ENCODE measurements at places on chromosomes 7 and 10.

DNA sequence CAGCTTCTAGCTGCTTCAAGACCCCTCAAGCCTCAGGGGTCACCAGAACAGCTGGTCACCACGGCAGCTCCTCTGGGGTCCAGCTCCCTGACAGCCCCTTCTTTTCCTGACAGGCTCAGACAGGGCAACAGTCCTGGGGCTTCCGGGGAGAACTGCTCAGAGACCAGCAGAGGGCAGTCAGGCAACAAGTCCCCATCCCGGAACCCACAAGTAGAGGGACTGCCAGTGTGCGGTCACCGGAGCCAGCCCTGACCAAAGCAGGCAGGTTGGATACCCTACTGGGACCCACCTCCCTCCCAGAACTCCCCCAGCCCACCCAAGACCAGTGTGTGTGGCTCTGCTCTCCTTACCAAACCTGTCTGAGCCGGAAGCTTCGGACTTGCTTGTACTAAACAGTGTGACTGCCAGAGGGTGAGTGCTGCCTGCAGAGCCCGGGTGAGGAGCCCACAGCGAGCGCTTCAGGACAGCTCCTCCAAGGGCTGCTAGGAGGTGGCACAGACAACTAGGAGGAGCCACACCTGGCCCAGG is 40.3 kb downstream of the YKT6 start:
- DNase-seq: peak; percentile 74

DNA sequence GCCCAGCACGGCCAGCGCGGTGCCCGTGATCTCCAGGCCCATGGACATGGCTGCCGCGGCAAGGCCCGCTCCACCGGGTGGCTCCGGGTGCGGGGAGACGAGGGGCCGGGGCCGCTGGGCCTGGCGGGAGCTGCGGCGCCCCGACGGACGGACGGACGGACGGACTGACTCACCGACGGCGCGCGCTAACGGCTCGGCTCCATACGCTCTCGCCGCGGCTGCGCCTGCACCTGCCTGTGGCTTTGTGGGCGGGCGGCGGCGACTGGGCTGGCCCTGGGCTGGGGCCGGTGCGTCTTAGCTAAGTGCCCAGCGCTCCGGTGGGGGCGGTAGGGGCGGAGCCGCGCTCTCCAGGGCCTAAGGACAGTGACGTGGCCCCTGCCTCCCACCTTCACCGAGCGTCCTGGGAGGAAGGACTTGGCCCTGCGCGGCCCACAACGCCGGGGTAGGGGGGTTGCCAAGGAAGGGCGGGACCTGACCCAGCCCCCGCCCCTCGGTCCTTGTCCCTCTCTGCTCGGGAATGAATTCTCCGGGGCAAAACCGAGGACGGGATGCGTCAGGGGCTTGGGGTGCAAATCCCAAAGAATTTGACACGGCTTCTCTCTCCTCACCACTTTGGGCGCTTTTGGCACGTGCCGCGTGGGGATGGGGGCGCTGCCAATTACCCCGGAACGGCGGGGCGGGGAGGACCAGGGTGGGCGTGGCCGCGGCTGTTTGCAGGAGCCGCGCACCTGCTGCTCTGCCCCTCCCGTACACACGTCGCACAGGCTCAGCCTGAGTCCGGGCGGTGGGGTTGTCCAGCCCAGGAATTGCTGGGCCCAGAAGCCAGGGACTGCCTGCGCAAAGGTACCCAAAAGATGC is at the start of gene CLDN3:
CLDN3 (minus strand) TSS at position 269 of the 858 bp plus-strand sequence; CDS start at position 48, 221 bp downstream.
- DNase-seq: peak; percentile 85

DNA sequence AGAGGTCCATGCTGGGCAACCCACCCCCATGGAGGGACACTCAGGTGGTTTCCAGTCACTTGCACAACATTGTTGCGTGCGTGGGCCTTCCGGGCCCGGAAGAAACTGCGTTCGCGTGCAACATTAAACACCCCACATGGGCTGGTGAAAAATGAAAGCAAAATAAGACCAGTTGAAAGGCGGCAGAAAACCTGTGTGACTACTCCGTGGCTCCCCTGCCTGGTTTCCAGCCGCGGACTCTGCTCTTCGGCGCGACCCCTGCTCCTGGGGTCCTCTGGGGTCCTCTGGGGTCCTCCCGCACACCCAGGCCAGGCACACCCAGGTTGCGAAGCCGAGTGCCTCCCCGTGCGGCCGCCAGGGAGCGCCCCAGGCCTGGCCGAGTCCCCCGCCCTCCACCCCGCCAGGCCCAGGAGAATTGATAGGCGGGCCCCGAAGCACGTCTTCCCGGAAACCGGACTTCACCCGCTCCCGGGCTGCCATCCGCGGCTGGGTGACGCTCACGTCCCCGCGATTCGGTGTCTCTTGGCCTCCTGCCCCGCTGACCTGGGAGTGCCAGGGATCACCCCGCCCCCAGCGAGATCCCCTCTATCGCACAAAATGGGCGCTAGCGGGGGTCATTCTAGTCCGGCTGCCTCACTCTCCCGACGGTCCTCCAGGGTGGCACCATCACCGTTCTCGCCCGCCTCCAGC is 1.9 kb upstream of the SH2D4B start:
- DNase-seq: peak; percentile 56

DNA sequence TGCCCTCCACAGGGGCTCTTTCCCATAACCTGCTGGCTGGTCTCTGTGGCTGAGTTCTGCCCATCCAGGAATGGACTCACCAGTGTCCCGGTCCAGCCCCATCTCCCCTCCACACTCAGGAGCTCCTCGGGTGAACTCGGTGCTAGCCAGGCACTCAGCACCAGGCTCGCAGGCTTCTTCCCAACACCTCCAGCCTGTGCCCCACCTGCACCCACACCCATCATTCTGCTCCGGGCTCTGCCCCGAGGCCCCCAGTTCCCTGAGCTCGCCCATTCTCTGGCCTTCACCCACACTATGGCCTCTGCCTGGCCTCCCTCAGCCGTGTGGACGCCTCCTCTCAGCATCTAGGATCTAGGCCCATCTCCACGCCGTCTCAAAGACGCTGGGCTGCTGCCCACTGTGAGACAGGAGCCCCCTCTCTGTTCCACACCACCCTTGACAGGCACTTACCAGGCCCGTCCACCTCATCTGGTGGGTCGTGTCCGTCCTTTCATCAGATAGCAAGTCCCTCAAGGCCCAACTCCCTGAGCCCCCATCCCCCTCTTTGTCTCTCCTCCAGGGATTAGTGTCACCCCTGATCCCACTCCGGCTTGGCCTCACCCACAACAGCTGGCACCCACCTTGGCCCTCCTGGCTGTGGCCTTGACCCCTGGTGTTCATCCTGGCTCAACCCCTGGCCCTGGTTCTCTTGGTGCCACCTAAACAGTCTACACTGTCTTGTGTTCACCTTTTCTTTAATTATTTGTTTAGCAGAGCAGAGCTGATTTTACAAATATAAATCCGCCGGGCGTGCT is 76.0 kb upstream of the FAM20C start:
- DNase-seq: no peak

GRCh38 chr10:22599048-22599561 is 115.3 kb downstream of the PIP4K2A start:
- DNase-seq: no peak

DNA sequence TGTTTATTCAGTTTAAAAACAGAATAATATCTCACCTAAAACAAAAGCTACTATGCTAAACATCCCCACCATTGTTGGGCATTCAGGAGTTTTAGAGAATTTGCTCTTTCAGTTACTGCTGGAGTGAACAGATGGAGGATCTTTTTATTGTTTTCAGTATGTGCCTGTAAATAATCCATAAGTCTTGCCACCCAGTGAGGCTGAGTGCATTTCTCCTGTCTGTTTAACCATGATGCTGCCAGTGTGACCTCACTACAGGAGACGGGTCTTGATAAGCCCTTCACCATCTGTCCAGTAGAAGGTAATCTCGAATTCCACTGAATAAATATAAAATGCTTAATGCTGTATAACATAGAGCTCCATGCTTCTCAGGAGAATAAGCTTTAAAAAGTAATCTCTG is 430.9 kb downstream of the POM121L12 start:
- no peak for DNase-seq

DNA sequence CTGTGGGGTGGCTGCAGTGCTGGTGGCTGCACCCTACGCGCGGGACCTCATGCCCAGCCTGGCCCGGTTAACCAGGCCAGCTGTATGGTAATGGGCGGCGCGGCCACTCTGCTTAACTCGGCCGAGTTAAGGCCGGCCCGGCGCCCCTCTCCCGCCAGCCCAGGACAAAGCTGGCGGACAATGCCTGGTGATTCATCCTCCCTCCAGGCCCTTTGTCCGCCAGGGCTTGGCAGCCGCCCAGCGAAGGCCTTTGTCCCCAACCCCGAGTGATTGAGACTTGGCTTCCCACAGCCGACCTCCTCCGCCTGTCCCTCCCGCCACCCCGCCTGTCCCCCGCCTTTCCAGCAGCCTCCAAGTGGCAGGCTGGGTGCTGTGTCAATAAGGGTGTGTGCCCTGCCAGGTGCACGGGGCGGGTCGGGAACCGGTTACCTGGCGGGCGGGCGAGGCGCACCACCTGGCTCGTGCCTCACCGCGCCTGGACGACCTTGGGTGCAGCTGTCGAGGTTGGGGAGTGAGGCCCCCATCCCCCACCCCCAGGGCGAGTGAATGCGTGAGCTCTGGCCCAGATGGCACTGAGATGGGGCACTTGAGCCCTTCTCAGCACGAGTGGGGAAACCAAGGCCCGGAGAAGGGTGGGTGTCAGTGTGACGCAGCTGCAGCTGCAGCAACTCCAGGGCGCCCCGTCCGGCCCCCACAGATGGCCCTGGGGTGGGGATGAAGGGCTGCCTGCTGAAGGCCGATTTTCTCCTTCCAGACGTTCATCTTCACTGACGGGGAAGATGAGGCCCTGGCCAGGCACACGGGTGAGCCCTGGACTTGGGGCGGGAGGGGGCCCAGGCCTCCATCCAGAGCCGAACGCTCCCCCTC is 4.6 kb downstream of the LFNG start:
- DNase-seq: peak; percentile 93

- DNase-seq: no peak
These were observed 15.6 kb upstream of the KCNMA1 start for GRCh38 chr10:77653210-77653609.

DNA sequence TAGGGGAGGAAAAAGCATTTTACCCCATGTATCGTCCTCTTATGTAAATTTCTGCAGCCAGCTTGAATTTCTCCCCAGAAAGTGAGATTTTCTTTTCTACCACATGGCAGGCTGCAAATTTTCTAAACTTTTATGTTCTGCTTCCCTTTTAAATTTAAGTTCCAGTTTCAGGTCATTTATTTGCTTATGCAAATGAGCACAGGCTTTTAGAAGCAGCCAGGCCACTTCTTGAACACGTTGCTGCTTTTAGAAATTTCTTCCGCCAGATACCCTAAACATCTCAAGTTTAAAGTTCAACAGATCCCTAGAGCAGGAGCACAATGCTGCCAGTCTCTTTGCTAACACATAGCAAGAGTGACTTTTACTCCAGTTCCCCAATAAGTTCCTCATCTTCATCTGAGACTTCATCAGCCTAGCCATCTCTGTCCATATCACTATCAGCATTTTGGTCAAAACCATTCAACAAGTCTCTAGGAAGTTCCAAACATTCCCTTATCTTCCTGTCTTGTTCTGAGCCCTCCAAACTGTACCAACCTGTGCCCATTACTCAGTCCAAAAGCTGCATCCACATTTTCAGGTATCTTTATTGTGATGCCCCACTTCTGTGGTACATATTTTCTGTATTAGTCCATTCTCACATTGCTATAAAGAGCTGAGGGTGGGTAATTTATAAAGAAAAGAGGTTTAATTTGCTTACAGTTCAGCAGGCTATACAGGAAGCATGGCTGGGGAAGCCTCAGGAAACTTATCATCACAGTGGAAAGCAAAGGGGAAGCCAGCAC is 16.3 kb downstream of the EZH2 start:
- DNase-seq: no peak

All from mucosa of gallbladder (tissue), 1 donor.